ENCODE measurements at places on chromosomes 6 and 20.
A peak's percentile ranks its signal among the peaks of the same experiment; 100 is the strongest.

DNA sequence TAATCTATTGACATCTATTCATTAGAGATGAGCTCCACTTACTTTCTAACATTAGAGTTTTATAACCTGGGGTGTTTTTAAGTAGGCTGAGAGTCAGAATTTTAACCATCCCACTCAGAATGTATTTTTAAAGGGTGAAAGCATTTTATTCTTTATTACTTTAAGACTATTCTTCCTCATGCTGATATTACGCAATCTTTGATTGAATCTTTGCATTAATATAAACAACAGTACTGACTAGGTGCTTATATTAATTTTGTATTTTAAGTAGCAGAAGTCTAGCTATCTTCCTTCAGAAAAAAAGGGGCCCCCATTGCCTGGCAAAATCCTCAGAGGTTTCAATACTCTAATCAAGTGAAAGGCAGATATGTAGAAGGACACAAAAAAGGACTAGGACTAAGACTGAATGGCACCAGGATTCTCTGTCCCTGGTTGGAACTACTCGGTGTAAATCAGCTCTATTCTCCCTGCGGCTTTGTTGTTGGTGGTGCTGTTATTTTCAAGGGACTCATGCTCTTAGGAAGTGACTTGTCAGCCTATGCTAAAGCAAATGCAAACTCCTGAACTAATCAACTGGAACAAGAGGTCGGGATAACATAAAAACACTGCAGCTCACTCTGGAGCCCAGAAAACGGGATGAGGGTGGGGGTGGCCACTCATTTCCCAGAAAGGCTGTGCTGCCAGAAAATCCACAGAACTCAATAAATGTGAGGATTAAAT is 1324.4 kb downstream of the GRIK2 start:
- no peak for DNase-seq

DNA sequence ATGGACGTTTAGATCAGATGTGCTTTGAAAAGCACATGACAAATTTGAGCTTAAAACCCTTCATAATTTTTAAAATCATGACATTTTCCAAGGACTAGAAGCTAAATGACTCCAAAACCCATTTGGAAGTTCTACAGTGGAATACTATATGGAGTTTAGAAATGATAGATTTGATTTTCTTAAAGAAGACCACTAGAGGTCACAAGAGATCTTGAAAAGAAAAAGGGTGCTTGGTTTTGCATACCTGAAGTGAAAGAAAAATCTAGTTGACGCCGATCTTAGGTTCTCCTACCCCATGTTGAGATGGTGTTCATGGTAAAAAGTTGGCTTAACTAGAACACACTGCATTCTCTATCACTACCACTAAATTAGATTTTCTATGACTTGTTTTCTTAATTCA is 31.5 kb downstream of the CFAP61 start:
- peak; percentile 39 for DNase-seq

DNA sequence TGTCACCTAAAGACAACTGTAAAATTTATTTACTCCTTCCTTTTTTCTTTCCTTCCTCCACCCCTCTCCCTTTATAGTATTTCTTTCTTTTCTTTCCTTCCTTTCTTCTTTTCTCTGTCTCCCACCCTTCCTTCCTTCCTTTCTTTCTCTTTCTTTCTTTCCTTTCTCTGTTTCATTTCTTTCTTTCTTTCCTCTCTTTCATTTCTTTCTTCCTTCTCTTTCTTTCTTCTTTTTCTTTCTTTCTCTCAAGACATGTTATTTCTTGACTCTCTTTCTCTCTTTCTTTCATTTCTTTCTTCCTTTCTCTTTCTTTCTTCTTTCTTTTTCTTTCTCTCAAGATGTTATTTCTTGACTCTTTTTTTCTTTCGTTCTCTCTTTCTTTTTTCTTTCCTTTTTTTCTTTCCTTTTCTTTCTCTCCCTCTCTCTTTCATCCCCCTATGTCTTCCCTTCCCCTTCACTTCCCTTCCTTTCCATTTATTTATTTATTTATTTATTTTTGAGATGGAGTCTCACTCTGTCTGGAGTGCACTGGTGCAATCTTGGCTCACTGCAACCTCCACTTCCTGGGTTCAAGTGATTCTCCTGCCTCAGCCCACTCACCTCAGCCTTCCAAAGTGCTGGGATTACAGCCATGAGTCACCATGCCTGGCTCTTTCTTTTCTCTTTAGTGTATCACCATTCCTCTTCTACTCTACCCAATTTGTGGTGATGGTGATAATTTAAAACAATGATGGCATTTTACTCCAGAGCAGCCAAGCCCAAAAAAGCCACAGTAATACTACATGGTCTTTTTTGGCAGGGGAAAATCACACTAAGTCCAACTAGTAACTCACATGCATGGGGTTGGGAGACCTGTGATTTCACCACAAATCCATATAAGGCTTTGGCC is 188.2 kb downstream of the ADGRG6 start:
- no peak for DNase-seq

DNA sequence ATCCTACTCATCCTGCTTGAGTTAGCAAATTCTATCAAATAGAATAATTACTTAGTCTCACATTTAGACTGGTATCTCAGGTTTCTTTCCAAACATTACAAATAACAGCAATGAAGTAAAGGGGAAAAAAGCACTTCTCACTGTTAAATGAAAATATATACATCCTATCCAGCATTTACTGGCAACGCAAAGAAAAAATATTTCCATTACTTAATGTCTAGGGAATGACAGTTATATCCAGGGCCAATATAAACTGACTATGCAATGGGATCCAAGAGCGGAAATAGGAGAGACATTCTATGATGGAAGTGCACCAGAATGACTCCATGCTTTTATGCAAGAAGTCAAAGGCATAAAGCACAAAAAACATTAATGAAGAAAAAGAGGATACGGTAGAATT is 60.3 kb downstream of the ME1 start:
- no peak for DNase-seq

GRCh38 chr6:155311086-155311485 is 3.2 kb downstream of the TFB1M start:
- no peak for DNase-seq

DNA sequence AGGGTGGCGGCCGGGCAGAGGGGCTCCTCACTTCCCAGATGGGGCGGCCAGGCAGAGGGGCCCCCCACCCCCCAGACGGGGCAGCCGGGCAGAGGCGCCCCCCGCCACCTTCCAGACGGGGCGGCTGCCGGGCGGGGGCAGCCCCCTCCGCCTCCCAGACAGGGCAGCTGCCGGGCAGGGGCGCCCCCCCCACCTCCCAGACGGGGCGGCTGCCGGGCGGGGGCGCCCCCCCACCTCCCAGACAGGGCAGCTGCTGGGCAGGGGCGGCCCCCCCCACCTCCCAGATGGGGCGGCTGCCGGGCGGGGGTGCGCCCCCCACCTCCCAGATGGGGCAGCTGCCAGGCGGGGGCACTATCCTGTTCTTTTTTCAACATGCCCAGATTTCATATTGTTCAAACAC is 78.2 kb upstream of the DST start:
- DNase-seq, result no peak

DNA sequence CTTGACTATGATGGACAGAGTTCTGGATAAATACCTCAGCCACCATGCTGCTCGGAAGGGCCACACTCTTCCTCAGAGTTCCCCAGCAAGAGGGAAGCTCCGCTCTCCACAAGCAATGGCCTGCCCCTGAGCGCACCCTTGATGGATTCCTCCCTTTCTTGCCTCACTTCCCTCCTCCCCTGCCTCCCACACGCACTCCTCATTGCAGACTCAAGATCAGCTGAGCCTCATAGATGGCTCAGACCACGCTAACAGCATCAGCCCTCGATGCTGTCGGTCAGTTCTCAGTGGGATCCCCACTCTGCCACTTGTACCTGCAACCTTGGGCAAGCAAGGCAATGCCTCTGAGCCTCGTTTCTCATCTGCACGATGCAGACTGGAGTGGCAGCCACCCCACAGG is 123.3 kb downstream of the BMP7 start:
- DNase-seq, result no peak

- DNase-seq, result no peak
Measured at GRCh38 chr6:10730254-10730653, 7.4 kb downstream of the TMEM14C start.

- no peak for DNase-seq
Measured at GRCh38 chr6:83270971-83271719, 78.0 kb downstream of the RWDD2A start.

- DNase-seq, result no peak
Measured at GRCh38 chr20:38874460-38875174, 51.6 kb upstream of the FAM83D start.

GRCh38 chr6:24864343-24864742 is 65.6 kb upstream of the ARMH2 start:
- no peak for DNase-seq

- DNase-seq, result no peak
Measured at GRCh38 chr6:105952326-105952725, 133.8 kb upstream of the PRDM1 start.

- no peak for DNase-seq
Measured at GRCh38 chr20:59103573-59103972, 60.0 kb upstream of the ZNF831 start.

GRCh38 chr6:134434019-134434942 is 116.4 kb upstream of the SGK1 start:
- DNase-seq, result no peak

GRCh38 chr6:109877028-109878004 is 100.8 kb upstream of the GPR6 start:
- DNase-seq, result no peak

DNA sequence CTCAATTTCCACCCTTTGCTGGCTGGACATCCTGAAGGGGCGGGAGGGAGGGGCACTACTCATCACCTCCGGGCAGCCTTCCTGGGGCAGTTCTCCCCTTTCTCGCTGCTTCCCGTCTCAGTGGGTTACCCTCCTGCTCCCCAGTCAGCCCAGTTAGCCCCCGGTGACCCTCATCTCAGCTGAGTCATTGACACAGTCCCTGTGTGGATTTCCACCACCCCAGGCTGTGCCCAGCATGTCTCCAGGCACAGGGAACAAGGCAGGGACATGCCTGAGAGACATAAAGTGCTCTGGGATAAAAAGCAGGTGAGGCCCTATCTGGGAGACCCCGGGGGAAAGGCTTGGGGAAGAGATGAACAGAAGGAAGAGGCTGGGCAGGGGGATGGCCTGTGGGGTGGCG is 29.9 kb upstream of the HMGA1 start:
- no peak for DNase-seq

DNA sequence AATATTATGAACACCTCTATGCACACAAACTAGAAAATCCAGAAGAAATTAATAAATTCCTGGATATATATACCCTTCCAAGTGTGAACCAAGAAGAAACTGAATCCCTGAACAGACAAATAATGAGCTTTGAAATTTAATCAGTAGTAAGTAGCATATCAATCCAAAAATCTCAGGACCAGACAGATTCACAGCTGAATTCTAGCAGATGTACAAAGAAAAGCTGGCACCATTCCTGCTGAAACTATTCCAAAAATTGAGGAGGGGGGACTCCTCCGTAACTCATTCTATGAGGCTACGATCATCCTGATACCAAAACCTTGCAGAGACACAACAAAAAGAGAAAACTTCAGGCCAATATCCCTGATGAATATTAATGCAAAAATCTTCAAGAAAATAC is 67.0 kb upstream of the PDE7B start:
- no peak for DNase-seq

GRCh38 chr6:100171533-100172321 is 177.7 kb upstream of the MCHR2 start:
- no peak for DNase-seq

DNA sequence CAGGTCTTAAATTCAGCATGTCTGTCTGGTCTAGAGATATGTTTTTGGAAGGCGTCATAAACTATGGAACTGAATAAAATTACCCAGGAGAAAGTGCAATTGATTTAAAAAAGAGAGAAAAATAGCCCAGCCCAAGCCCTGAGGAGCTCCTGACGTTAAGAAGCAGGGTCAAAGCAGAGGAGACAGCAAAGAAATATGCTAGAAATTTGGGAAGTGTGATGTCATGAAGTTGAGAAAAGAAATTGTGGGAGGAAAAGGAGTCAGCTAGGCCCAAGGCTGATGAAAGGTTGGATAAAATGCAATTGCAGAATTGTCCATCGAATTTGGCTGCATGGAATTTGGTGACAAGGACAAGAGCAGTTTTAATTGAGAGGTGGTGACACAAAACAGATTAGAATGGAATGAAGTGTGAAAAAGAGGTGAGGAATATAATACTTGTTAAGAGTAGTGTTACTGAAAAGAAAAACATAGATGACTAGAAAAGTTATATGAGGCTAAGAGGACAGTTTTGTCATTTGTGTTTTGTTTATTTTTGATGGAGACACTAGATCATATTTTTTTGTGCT is 381.6 kb downstream of the LAMA2 start:
- no peak for DNase-seq

- DNase-seq, result no peak
Measured at GRCh38 chr6:21665392-21666200, 72.0 kb downstream of the SOX4 start.

DNA sequence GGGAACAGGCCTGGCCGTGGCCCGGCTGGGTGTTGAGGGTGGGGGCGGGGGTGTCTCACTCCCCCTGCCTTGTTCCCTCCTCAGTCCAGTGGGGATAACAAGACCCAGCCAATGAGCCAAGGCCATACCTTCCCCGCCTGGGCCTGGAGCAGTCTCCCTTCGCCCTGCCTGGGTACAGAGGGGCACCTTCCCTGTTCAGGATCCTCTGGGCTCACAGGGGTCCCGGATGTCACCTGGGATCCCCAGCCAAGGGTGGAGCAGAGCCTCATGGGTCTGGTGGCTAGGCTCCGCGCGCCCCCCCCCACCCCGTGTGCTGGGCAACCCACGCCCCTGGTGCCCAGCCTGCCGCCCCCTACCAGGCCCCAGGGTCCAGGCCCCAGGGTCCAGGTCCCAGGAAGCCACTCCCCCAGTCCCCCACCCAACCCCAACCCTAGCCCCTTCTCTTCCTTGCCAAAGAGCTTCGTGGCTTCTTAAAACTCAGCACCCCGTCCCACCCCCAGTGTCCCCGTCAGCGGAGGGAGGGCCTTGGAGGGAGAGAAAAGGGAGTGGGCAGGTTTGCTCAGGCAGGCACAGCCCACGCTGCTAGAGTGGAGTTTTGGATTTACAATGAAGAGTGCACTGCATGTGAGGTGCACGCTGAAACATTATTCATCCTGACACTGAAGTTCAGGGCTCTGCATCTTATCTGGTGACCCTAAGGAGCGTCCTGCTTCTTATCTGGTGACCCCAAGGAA is 11.8 kb downstream of the HRH3 start:
- DNase-seq, result no peak

GRCh38 chr6:168148231-168148849 is 69.3 kb upstream of the FRMD1 start:
- DNase-seq, result no peak

DNA sequence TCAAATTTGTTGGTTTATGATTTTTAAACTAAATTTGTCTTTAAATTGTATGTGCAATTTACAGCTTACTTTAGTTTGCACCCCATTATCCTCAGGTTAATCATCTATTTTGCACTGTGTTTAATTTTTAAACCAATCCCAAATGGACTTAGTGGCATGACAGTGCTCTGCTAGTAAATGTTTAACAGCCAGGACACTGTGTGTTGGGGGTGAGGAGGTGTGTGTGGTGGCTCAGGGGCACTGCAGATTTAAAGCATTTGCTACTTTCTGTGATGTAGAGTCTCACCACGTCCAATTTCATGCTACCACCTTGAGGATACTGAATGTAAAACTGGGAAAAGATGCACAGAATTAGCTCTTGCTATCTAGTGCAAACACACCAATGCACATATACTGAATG is 225.7 kb downstream of the HAO1 start:
- peak; percentile 7 for DNase-seq
